ENCODE measurements at places on chromosomes 5 and 9. TPM values are rescaled to one million over a fixed set of nuclear protein-coding genes. Genes with fewer than 3 reads are reported as not detected.

The MAST4 gene
- total RNA-seq, result 21.5 TPM

The PDCD1LG2 gene
- 0.09 TPM for total RNA-seq

The GDNF gene
- not detected for total RNA-seq

The BAAT gene
- not detected for total RNA-seq

The POU5F2 gene
- 8.7 TPM for total RNA-seq

The GLDC gene
- total RNA-seq, result 30.3 TPM

The NTRK2 gene
- total RNA-seq, result 159 TPM

The FOXD4L6 gene
- total RNA-seq, result 0.36 TPM

The LMBRD2 gene
- total RNA-seq, result 39.8 TPM

The DEPDC1B gene
- total RNA-seq, result 14.2 TPM

The EQTN gene
- total RNA-seq, result 0.73 TPM

The AJM1 gene
- 1.8 TPM for total RNA-seq

The RANBP17 gene
- 145 TPM for total RNA-seq

The PDE6A gene
- not detected for total RNA-seq
